T1000 (cell line): ENCODE measurements at places on chromosomes 11 and 22.

GRCh38 chr22:21579474-21579851 is 11.9 kb downstream of the UBE2L3 start:
- DNase-seq = no peak

GRCh38 chr22:36182056-36182455 is 19.6 kb downstream of the APOL4 start:
- DNase-seq = no peak

GRCh38 chr11:75536786-75537641 is 11.3 kb upstream of the GDPD5 start:
- no peak for DNase-seq

GRCh38 chr11:2563213-2564007 is 118.6 kb downstream of the KCNQ1 start:
- DNase-seq = no peak

- DNase-seq = no peak
Measured at GRCh38 chr11:76176463-76176862, 29.8 kb downstream of the WNT11 start.

GRCh38 chr11:40722179-40722795 is 737.2 kb downstream of the LRRC4C start:
- DNase-seq = no peak

- DNase-seq = no peak
Measured at GRCh38 chr11:90202342-90202741, 20.5 kb downstream of the CHORDC1 start.

DNA sequence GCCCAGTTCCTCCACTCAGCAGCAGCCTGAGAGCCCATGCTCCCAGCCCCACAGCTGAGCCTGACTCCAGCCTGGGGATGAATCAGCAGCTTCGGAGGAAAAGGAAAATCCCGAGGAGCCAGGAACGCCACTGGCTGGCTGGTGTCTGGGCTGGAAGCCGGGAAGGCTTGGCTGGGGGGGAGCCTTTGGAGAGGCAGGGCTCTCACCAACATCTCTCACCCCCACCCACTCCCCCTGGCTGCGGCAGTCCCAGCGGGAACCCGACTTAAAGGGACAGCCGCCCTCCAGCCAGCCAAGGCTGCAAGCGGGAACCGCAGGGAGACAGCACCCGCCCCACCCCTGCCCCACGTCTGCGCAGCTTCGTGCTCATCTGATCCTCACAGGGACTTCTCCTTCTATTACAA is 28.4 kb downstream of the KIAA0930 start:
- peak; percentile 79 for DNase-seq

DNA sequence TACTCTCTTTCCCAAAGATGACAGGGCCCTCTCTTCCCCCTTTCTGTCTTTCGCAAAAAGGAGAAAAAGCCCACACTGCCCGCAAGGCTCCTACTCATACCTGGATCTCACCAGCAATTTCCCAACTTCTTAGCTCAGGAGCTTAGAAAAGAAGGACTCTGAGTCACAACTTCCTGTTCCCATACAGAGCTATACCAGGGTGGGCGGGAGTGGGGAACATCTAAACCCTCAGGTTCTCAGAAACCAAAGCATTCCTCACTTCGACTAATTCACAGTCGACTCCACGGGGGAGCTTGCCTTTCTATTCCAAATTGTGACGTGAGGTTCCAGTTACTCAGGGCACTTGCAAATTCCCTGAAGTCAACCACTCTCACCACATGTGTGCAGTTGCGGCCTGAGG is 61.9 kb downstream of the MTNR1B start:
- no peak for DNase-seq

GRCh38 chr22:31738566-31738965 is 11.4 kb downstream of the PRR14L start:
- no peak for DNase-seq

GRCh38 chr11:128595221-128595620 is 7.9 kb upstream of the ETS1 start:
- no peak for DNase-seq

DNA sequence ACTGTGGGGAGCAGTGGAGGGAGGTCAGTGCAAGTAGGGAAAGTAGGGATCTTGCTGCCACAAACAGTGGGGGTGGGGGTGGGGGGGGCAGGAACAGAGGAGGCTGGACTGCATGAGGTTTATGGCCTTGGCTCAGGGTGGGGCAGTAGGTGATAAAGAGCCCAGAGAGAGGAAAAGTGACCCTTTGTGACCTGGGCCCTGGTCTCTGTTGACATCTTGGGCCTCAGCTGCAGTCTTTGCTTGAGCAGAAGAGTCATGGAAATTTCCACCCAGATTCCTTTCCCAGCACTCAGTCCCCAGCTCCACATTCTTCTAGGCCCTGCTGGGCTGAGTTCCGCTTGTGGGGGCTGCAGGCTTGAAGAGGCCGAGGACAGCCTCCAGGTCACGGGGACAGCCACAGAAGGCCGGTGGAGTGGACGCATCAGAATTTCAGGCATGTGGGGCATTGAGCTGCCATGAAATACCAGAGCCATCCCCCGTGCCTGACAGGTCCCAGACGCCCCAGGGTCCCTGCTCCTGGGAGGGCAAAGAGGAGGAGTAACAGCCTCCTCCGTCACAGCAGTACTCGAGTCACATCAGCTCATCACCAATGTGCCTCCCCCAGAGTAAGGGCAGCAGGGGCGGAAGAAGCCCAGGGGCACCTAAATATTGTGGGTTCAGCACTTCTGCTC is 9.7 kb upstream of the MALAT1 start:
- DNase-seq = no peak

DNA sequence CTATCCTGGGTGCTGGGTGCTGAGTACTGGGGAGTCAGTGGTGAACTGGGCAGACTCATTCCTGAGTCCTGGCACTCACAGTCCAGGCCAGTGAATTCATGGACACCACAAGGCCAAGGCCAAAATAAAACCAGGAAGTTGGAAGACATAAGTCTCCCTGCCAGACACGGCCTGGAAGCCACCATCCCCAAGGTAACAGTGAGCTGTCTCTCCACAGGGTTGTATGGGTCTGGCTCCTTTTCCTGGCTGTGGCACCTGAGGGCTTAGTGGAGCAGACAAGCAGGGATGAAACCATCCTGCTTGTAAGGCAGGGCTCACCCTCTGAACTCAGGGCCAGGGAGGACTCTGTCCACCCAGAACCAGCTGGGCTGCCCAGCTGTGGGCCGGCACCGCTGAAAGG is 54.7 kb upstream of the ALX4 start:
- DNase-seq = no peak

DNA sequence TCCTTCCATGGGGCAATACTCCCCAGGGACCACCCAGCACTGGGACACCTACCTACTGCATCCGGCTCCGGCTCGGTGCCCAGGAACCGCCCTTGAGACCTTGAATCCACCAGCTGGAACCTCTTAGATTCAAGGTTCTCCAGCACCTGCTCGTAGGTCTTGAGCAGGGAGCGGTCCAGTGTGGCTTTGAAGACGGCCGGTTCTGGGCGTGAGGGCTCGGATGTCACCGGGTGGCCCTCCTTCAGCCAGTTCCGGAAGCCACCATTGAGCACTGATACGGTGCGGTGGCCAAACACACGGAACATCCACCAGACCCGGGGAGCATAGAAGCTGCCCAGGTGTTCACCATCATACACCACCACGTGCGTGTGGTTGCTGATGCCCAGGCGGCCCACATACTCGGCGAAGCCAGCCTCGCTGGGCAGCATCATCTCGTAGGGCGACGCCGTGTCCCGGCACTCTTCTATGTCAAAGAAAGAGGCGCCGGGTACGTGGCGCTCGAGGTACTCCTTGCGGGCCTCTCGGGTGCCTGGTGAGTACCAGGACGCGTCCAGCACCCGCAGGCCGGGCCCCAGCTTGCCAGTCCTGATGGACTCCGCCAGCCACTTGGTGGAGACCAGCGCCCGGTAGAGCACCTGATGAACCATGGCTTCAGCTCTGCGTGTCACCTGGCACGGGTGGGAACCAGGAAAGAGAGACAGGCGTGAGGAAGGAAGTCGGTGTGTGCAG is 997 bp downstream of the TST start:
- no peak for DNase-seq

- DNase-seq = no peak
Measured at GRCh38 chr11:44229098-44229497, 80.8 kb downstream of the ALX4 start.

GRCh38 chr11:60818057-60818456 is 23.9 kb upstream of the CCDC86 start:
- DNase-seq = no peak

DNA sequence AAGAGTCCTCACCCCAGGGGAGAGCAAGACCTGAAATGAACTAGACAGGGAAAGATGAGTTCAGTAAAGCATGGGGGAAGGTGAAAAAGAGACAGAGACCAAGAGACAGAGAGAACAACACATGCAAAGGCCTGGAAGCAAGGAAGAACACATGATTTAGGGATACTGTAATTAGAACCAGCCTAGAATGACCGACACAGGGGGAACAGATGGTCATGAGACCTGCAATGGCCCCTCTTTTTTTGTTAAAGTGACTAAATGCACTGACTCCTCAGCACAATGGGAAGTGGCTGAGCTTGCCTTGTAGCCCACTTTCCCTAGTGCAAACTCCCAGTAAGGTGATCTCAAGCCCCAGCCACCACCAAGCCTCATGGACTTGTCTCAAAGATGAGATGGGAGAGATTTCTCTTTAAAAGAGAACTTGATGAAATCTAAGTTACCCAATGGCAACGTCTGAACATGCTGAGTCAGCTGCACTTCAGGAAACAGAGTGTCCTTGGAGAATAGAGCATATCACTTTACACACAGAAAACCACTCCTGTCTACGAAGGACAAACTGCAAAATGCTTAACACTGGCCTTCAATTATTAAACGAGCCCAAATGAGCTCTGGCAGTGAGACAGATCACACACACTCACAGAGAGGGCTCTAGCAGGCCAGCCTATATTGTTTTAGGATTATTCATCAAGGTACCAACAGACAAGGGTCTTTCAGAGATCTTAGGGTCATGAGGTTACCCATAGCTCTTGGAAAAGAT is 91.0 kb downstream of the SERGEF start:
- no peak for DNase-seq

DNA sequence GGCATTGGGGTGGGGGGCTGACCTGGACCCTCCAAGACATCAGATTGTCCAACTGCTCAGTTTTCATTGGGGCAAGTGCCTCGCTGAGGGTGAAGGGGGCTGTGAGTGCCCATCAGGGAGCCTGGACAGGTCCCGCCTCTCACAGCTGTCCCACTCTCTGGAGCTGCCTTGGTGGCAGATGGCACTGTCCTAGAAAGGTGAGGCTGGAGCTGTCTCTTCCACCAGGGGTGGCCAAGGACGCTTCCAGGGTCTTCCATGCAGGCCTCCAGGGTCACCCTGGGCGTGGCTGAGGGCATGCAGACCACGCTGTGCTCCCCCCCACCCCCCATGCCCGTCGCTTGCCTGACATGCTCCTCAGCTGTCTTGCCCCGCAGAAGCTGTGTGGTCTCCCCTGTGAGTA is 53.5 kb upstream of the CCDC188 start:
- no peak for DNase-seq

GRCh38 chr11:105968021-105968697 is 53.9 kb downstream of the MSANTD4 start:
- no peak for DNase-seq

- DNase-seq = no peak
Measured at GRCh38 chr22:24413736-24414385, 13.5 kb upstream of the ADORA2A start.
